HAP-1 (cell line): ENCODE measurements at places on chromosomes 12 and 14.

DNA sequence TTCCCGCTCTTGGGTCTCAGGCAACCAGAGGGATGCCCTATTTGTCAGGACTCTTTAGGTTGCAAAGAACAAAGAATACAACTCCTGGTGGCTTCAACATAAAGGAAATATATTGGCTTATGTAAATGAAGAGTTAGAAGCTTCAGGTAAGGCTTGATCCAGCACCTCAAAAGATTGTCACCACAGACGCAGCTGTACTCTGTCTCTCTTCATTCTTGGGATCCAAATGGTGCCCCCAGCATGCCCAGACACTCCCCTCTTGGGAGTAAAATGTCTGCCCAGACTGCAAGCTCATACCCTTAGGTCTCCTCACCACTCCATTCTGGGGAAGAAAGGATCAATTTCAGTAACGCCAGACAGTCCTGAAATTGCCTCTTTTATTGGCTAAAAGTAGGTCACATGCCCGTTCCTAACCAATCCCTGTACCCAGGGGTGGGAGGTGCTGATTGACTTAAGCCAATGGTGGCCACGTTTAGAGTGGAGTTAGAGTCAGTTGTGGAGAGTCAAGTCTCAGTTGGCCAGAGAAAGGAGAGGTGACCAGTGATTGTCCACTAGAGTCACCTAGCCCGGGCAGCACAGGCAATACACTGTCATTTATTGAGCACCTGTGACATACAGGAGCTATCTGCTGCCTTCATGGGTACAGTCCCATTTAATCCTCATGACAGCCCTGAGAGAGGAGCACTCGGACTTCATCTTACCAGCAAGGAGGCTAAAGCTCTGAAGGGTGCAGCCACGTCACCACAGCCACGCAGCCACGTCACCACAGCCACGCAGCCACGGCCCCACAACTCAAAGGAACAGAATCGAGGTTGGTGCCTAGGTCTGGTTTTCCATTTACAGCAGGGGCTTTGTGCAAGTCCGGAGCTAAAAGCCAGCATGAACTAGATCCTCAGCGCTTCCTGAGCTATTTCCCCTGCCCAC, 19.7 kb upstream of the BEGAIN start:
- no peak for DNase-seq

GRCh38 chr14:30596935-30597334, 25.2 kb upstream of the SCFD1 start:
- DNase-seq = no peak

DNA sequence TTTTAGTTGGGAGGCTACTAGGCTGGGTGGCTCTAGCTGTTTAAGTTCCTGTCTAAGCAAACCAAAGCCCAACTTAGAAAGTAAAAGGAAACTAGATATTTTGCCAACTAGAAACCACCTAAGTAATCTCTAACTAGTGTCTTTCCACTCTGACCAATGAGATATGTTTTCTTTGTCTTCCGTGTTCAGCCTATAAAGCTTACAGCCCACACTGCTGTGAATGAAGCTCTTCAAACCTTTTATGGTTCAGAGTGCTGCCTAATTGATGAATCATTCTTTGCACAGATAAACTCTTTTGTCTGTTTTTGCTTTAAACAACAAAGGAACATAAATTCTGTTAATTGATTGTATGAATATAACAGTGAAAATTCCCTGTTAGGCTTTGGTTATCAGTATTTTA, 66.1 kb downstream of the FUT8 start:
- peak; percentile 85 for DNase-seq

DNA sequence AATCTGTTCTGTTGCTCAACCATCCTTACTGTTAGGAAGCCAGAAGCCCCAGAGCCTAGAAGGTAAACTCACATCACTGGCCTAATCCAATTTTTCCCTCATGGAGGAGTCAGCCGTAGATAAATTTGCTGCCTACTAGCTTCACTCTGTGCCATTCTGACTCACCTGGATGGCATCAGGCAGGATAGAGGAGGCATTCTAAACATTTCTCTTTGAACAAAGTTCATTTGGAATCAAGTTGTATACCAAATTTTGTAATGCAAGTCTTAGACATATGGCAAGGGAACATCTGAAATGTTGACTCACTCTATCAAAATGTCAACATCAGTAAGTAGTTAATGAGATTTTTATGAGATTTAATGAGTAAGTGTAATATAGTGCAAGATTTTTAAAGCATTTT, 13.6 kb upstream of the TBC1D30 start:
- DNase-seq = no peak

GRCh38 chr14:22291406-22291805, 297.6 kb downstream of the DAD1 start:
- DNase-seq = no peak

DNA sequence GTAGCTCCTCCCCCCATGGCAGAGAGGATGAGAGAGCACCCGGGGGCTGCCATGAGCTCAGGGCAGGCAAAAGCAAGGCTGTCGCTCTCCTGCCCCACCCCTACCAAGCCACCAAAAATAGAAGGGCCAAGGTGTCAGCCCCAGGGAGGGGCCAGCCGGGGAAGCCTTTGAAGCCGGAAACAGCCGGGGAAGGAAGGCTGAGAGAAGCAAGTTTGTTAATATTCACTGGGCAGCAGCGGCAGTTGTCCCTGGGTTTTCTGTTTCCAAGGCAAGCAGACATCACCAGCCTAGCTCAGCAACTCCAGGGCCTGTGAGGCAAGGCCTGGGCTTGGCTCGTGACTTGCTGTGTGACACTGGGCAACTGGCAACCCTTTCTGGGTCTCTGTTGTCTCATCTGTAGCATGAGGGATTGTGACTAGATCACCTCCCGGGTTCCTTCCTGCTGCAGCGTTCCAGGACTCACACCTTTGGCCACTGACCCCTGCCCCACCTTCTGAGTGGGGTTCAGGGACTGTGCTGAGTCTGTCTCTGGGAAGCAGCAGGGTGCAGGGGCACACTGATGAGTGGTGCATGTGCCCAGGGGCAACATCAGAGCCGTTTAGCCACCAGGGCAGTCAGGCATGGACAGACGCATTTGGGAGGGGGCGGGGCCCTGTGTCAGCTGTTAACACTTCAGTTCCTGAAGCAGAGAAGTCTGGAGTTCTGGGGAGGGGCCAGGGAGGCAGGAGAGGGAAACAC, 24.3 kb downstream of the SYNDIG1L start:
- DNase-seq = peak; percentile 40

DNA sequence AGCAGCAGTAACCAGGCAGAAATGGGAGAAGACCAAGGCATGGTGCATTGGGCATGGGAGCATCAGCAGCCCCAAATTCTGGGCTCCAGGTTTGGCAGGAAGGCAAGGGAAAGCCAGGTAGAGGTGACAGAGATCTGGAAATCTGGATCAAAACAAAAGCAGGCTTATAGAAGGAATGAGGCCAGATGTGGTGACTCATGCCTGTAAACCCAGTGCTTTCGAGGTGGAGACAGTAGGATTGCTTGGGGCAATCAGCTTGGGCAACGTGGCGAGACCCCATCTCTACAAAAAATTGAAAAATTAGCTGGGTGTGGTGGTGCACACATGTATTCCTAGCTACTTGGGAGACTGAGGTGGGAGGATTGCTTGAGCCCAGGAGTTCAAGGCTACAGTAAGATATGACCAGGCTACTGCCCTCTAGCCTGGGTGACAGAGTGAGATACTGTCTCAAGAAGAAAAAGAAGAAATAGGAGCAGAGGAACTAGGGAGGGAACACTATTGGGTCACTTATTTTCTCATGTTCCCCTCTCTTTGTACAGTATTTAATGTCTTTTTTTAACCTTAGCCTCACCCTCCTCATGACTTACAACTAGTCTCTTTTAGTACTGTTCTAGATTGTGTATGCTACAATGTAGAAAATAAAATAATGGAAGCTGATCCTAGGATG, 25.1 kb downstream of the SLC4A8 start:
- no peak for DNase-seq

GRCh38 chr12:30201301-30202160, 417.8 kb upstream of the TMTC1 start:
- DNase-seq = no peak

GRCh38 chr12:76303989-76304460, 44.2 kb downstream of the BBS10 start:
- no peak for DNase-seq
